ENCODE measurements at places on chromosomes 1 and 21. TPM values are rescaled to one million over a fixed set of nuclear protein-coding genes. Genes with fewer than 3 reads are reported as not detected.
A peak's percentile ranks its signal among the peaks of the same experiment; 100 is the strongest.

TMPRSS15 gene
- total RNA-seq = not detected

GRCh38 chr1:168626326-168626725, 49.9 kb downstream of the XCL1 start:
- no peak for DNase-seq

DNA sequence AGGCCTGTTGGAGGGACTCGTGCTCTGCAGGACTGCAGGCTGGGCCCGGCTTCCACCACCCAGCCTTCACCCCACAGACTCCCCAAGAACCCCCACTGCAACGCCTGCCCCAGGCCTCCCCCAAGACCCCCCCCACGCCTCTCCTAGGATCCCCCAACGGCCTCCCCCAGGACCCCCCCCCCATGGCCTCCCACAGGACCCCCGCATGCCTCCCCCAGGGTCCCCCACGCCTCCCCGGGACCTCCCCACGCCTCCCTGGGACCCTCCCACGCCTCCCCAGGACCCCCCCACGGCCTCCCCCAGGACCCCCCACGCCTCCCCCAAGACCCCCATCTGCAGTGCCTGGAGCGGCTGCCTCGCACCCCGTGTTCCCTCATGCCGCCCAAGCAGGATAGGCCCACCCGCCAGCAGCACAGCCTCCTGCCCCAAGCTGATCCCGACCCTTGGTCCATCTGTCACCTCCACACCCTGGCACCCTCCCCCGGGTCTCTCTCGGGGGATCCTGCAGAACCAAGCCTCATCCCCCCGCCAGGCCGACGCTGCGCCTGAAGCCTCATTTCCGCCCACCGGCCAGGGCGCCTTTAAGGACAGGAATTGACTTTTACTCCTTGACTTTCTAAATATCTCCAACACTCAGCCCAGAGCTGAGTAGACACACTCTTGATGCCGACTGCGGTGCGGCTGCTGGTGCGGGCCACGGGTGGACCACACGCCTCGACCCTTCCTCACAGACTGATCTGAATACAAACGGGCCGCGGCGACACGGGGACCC, 14.1 kb upstream of the RNF223 start:
- peak; percentile 71 for DNase-seq

KMO gene
- total RNA-seq = 2.1 TPM

RXRG gene
- total RNA-seq = 2.2 TPM

GRCh38 chr1:17207966-17208418, 3.1 kb downstream of the PADI1 start:
- no peak for DNase-seq

FMOD gene
- 353 TPM for total RNA-seq

GRCh38 chr1:46807046-46807972, 8.5 kb downstream of the CYP4B1 start:
- no peak for DNase-seq

PUSL1 gene
- 12.6 TPM for total RNA-seq

PTGFRN gene
- 31.9 TPM for total RNA-seq

CD52 gene
- total RNA-seq = 14.7 TPM

GRCh38 chr1:79633456-79633855, 626.9 kb upstream of the ADGRL4 start:
- no peak for DNase-seq
